ENCODE measurements at places on chromosomes 11 and 22.

- H3K27me3 ChIP-seq = no peaks in the 10 kb centered on the region
- H3K4me3 ChIP-seq = no peak overlapping the region
- no peak for DNase-seq
- H3K4me1 ChIP-seq = no peaks in the 10 kb centered on the region
These were observed 12.8 kb downstream of the P2RY2 start for GRCh38 chr11:73230931-73231330.

DNA sequence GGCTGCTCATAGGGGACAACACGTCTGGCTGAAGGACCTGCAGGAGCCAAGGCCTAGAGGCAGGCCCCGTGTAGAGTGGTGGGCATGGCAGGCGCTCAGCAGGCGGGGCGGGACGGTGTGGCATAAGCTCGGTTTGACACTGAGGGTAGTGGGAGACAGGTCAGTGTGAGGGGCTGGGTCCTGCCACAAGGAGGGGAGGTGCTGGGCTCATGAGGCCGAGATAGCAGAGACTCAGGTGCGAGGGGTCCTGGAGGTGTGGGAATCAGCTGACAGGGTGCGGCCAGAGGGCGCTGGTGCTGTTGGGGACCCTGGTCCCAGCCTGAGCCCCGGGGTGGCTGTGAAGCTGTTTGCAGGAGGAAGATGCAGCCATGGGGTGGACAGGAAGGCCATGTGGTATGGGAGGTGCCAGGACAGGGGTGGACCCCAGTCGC, 6.7 kb downstream of the SLC22A12 start:
- no peak for DNase-seq
- no peak overlapping the region for H3K4me3 ChIP-seq
- H3K27me3 ChIP-seq = no peaks in the 10 kb centered on the region
- no peaks in the 10 kb centered on the region for H3K36me3 ChIP-seq

DNA sequence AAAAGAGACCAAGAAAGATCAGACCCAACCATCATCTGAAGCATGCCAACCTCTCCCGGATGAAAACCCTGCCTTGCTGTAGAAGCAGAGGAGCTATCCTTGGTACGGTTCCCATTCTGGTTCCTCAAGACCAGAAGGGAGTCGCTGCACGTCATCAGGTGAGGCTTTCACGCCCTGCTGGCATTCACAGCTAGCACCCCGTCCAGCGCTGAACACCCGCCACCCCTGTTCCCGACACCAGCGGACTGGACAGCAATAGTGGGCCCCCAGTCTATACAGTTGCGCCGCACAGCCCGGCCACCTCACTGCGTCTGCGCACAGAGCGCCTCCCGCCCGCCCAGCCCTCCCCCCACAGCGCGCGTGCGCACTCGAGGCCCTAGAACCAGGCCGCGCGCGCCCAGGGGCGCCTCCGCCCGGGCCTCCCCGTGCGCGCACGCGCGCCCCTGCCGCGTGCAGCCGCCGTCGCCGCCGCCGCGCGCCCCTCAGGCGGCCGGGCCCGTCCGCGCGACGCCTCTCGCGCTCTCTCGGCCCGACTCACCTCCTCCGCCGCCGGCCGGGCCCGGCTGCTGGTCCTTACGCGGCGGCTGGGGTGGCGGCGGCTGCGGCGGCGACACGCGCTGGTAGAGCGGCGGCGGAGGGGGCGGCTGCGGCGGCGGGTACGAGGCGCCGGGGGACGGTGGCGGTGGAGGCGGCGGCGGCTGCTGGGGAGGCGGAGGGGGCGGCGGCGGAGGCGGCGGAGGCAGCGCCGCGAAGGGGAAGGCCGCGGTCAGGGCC, 706 bp downstream of the SF1 start:
- H3K4me1 ChIP-seq = peaks cover 15% of the 10 kb centered on the region
- H3K4me3 ChIP-seq = peak overlapping the region; percentile 85
- no peaks in the 10 kb centered on the region for H3K36me3 ChIP-seq
- no peaks in the 10 kb centered on the region for H3K27me3 ChIP-seq
- DNase-seq = peak; percentile 95

DNA sequence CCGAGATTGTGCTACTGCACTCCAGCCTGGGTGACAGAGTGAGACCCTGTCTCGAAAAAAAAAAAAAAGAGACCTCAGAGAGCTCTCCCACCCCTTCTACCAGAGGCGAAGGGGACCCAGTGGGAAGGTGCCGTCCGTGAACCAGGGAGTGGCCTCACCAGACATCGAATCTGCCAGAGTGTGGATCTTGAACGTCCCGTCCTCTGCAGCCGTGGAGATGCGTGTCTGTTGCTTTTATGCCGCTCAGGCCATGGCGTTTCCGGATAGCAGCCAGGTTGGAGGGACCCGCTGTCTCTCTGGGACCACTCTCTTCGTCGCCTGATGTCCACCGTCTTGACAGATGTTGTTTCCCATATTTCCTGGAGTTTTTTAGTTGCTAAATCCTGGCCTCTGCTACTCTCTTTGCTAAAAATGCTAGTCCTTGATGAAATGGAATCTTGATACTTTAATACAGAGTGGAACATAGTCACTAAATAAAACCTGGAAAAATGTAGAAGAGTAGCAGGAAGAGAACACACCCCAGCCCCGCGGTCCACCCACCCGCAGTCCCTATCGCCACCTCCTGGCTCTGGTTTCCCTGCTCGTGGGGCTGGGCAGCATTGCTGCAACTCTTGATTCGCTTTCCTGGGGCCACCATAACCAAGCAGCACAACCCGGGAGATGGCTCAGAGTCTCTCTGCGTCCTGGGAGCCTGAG, 12.0 kb upstream of the MUC6 start:
- peaks cover 4% of the 10 kb centered on the region for H3K27me3 ChIP-seq
- DNase-seq = no peak
- no peaks in the 10 kb centered on the region for H3K36me3 ChIP-seq
- H3K4me1 ChIP-seq = no peaks in the 10 kb centered on the region

- no peak for DNase-seq
- peak overlapping the region; percentile 3 for H3K27ac ChIP-seq
- H3K4me1 ChIP-seq = no peaks in the 10 kb centered on the region
These were observed 135.3 kb downstream of the CCDC34 start for GRCh38 chr11:27227736-27228135.

GRCh38 chr22:42932197-42932519, 75.1 kb upstream of the ARFGAP3 start:
- H3K27me3 ChIP-seq = no peaks in the 10 kb centered on the region
- peak overlapping the region; percentile 87 for H3K27ac ChIP-seq
- H3K4me3 ChIP-seq = no peak overlapping the region
- no peaks in the 10 kb centered on the region for H3K36me3 ChIP-seq
- H3K4me1 ChIP-seq = peaks cover 38% of the 10 kb centered on the region

- no peaks in the 10 kb centered on the region for H3K36me3 ChIP-seq
- H3K4me1 ChIP-seq = peaks cover 10% of the 10 kb centered on the region
- H3K27me3 ChIP-seq = no peaks in the 10 kb centered on the region
- no peak overlapping the region for H3K4me3 ChIP-seq
- peak overlapping the region; percentile 86 for H3K27ac ChIP-seq
- peak; percentile 68 for DNase-seq
These were observed 49.5 kb downstream of the MCHR1 start for GRCh38 chr22:40728731-40729189.

DNA sequence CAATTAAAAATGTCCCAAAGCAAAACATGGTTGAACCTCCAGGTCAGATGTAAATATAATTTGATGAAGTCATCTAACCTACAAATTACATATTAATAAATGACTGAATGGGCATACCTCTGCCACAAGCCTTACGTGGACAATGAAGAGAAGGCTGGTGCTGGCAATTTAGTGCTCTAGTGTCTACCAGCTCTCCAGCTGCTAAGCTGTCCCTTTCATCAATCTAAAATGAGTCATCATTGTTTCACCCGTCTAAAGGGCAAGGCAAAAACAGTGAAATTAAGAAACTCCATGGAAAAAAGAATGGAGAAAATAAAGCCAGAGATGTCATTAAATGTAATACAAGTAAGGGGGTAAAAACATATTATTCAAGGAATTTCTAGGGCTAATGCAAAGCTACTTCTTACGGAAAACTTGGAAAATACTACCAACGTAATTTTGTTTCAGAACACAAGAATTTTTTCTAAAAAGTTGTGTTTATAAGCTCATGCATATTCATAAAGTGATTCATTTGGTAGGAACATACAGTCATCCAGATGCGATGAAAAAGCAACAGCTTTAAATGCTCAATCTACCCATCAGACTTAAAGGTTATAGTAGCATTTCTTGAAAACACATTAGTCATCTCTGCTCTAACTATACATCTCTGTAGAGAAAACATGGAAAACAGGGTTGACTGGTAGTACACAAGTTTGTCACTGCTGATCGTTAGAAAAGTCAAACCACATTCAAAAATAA, 71.5 kb downstream of the SIK3 start:
- no peak for DNase-seq
- H3K27me3 ChIP-seq = no peaks in the 10 kb centered on the region
- H3K4me3 ChIP-seq = no peak overlapping the region
- H3K27ac ChIP-seq = no peak overlapping the region
- no peaks in the 10 kb centered on the region for H3K36me3 ChIP-seq
- H3K4me1 ChIP-seq = peaks cover 25% of the 10 kb centered on the region

DNA sequence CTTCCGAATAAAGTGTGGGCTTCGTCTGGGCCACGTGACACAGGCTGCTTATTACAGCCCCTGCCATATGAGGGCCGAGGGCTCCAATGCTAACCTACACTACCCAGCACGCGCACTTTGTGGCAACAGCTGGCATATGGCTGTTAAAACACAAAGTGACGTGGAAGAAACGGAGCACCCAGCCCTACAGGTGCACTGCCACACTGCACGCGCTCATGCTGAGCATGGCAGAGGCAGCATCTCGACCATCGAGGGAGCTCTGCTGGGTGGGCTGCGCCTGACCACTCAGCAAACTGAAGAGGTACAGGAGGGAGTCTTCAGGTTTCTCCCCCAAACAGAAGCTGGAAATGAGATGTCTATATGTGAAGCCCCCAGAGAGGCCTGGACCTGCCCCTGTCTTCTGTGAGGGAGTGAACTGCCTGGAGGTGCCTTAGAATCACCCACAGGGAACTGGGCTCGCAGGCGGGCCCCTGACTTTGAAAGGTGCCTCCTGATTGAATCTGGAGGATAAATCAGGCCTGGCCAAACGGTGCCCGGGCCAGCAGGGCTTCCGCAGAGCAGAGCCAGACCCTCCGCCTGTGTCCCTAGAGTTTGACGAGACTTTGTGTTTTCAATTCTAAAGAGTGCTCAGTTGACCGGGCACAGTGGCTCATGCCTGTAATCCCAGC, 18.3 kb downstream of the TSSC4 start:
- H3K36me3 ChIP-seq = no peaks in the 10 kb centered on the region
- H3K27me3 ChIP-seq = no peaks in the 10 kb centered on the region
- no peak overlapping the region for H3K4me3 ChIP-seq
- DNase-seq = no peak
- no peaks in the 10 kb centered on the region for H3K4me1 ChIP-seq

DNA sequence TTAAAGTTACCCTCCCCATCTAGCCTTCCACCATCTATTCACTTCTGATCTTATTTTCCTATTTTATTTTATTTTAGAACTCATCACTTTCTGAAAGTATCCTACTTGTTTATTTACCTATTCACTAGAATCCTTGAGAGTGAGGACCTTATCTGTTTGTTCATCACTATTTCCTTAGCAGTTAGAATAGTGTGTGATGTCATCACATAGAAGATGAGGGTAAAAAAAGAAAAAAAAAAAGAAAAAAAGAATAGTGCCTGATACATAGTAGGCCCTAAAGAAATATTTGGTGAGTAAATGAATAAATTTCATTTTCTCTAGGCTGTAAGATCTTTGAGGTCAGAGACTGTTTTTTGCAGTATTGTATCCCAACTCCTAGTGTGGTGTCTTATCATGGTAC, 36.7 kb downstream of the PAAF1 start:
- H3K27ac ChIP-seq = no peak overlapping the region
- no peaks in the 10 kb centered on the region for H3K4me1 ChIP-seq
- no peak for DNase-seq
- no peak overlapping the region for H3K4me3 ChIP-seq
- H3K36me3 ChIP-seq = no peaks in the 10 kb centered on the region
- no peaks in the 10 kb centered on the region for H3K27me3 ChIP-seq

DNA sequence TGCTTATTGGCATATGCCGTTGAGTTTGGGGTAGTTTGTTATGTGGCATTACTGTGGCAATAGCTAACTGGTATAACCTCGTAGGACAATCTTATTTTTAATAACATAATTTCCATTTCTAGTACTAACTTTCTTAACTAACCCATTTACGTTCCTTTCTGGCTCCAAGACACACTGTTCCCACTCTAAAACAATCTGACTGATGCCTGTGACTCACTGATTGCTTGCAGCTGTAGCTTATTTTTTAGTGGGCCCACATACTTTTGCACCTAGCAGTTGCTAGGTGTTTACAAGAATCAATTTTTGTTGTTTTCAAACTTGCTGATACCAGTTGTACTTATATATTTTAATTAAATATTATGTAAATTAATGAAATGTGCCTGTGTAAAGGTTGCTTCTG, 52.2 kb downstream of the FAT3 start:
- no peak overlapping the region for H3K27ac ChIP-seq
- no peak for DNase-seq
- H3K36me3 ChIP-seq = peaks cover 3% of the 10 kb centered on the region
- no peaks in the 10 kb centered on the region for H3K4me1 ChIP-seq
- no peaks in the 10 kb centered on the region for H3K27me3 ChIP-seq

DNA sequence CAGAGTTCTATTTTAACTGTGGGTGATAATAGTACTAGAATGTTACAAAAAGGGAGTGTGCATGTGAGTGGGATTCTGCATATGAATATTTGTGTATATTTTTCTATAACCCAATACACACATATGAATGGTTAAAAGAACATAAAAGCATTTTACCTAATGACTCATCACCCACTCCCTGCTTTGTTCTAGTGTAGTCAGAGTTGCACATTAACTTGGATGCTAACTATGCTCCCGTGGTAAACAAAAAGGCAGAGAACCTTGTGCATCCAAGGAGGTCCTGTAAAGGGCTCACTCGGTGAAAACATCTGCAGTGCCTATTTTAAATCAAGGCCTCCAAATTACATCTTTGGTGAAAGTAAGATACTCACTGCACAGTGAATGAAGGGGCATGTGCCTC, 1289.4 kb downstream of the LRRC4C start:
- no peak overlapping the region for H3K4me3 ChIP-seq
- no peaks in the 10 kb centered on the region for H3K27me3 ChIP-seq
- DNase-seq = peak; percentile 38

DNA sequence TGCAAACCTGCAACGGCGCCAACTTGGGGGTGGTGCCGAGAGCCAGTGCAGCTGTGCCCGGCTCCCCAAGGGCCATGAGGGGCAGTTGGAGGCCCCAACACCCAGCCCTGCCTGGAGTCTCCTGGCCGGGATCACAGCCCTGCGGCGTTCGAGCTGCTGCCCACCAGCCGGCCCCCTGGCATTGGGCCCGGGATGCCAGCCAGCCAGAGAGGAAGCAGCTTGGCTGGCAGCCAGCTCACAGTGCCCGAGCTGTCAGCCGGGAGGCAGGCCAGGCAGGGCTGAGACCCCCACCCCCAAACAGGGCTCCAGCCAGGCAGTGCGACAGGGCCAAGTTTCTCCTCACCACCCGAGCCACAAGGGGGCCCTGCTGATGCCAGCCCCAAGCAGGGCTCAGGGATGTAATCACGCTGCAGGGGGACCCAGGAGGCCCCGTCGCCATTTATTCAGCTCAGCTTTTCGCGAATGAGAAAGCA, 26.0 kb upstream of the TCF20 start:
- H3K27ac ChIP-seq = no peak overlapping the region
- peaks cover 22% of the 10 kb centered on the region for H3K4me1 ChIP-seq
- H3K27me3 ChIP-seq = no peaks in the 10 kb centered on the region
- no peaks in the 10 kb centered on the region for H3K36me3 ChIP-seq
- no peak overlapping the region for H3K4me3 ChIP-seq

GRCh38 chr11:125404157-125404810, 91.8 kb downstream of the FEZ1 start:
- H3K27ac ChIP-seq = peak overlapping the region; percentile 47
- H3K4me1 ChIP-seq = peaks cover 15% of the 10 kb centered on the region
- no peaks in the 10 kb centered on the region for H3K36me3 ChIP-seq
- no peak overlapping the region for H3K4me3 ChIP-seq

- no peaks in the 10 kb centered on the region for H3K36me3 ChIP-seq
- peaks cover 22% of the 10 kb centered on the region for H3K4me1 ChIP-seq
- H3K4me3 ChIP-seq = no peak overlapping the region
- no peaks in the 10 kb centered on the region for H3K27me3 ChIP-seq
- DNase-seq = no peak
- peak overlapping the region; percentile 86 for H3K27ac ChIP-seq
These were observed 47.7 kb downstream of the LRFN4 start for GRCh38 chr11:66904561-66904960.

Measured in hepatocyte (in vitro differentiated cells).